ENCODE measurements at places on chromosomes 5 and 9.
A peak's percentile ranks its signal among the peaks of the same experiment; 100 is the strongest.

DNA sequence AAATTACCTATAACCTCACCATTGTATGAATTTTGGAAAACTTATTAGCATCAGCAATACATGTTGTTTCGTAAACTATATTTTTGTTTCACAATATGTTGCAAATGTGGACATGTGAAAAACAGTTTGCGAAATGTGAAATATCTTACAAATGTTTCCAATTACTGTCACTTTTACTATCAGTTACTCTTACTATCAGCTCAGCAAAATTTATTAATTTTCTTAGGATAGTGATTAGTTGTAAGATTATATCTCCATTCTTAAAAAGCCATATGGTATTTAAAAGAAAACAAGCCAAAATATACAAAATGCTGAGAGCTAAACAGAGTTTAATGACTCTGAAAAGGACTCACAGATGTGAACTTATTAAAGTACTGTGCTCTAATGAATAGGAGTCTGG lies 111.9 kb upstream of the LPAR1 start:
- DNase-seq = no peak

DNA sequence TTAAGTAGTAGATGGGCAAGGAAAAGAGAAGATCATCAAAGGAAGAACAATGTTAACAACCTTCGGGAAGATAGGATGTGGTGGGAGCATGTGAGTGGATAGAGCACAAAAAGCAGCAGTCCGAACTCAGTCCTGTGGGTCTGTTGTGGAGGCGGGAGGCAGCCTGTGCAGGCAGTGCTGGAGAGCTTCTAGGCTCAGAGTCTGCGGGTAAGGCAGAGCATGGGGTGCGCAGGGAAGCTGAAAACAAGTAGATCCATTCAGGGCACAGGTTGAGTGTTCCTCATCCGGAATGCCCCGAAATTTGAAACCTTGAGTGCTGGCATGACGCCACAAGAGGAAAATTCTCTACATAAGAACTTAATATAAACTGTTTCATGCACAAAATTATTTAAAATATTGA lies 84.9 kb downstream of the PPIC start:
- no peak for DNase-seq

DNA sequence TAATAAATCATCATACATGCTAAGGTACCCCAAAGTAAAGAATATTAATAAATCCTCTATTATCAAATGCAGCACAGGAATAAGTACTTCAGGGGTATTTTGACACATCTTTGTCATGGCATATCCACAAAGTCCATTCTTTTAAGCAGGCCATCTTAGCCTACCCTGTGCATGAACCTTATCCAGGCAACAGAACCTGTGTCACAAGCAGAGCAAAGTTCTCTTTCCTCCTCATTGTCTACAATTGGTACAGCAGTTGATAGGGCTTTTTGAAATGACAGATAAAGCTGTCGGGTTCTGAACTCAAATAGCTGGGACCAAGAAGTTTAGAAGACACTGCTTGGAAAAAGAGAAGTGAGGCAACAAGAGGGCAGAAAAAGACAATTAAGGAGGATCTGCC lies 30.8 kb upstream of the PURA start:
- no peak for DNase-seq

DNA sequence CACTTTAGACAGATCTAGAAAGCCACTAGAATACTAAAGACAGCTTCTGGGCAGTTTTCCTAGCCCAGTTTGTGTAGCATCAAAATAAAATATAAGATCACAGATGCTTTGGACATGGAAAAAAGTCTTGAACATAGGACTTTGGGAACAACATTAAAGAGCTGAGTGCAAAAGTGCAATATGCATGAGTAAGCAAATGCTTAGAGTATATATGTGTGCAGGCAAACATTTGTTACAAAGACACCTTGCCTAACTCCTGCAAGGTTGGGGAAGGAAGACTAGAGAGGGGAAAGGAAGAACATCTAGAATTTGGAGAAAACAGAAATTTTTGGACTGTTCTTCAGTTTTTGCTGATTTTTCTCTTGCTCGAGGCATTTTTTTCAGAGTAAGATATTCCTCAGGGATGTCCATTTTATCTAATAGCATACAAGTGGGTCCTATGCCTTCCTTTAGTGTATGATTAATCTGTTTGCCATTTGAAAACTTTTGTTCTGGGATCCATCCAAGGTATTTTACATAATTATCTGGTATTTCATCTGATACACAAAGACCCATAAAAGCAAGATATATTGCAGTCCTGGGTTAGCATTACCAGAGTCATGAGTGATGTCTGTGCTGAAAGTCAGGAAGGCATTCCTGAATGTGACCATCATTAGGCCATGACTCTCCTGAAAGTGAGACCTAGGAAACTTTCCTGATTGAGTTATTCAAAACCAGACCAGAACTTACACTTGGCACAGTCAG lies 142.0 kb upstream of the RGMB start:
- DNase-seq = no peak

DNA sequence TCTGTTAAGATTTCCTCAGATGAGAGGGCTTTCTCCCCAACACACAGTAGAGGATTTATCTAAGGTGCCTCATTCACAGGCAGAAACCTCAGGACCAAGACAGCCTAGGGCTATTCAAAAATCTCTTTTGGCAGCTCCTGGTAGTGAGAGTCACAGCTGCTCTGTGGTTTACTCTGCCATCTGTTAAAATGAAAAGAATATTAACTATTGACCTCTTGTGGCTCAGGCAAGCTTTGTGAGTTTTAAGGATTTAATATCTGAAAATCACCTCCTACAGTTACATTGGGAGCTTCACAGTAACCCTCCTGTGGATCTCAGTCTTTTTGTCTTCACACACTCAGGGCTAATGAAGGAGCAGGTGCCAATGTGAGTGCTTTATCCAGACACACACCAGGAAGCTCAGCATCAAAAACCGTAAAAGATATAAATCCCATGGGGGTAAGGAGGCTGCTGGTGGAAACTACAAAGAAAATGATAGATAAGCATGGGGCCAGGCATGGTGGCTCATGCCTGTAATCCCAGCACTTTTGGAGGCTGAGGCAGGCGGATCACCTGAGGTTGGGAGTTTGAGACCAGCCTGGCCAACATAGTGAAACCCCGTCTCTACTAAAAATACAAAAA lies 29.7 kb downstream of the PPP1R2B start:
- DNase-seq = no peak

GRCh38 chr5:150227036-150227435 lies 37.2 kb downstream of the SLC6A7 start:
- DNase-seq = no peak

GRCh38 chr9:125889476-125890419 lies 142.6 kb downstream of the PBX3 start:
- peak; percentile 41 for DNase-seq
